ENCODE measurements at places on chromosomes 4 and X.
A peak's percentile ranks its signal among the peaks of the same experiment; 100 is the strongest.

- DNase-seq, result peak; percentile 7
These were observed 171.3 kb downstream of the BTC start for GRCh38 chr4:74623041-74623440.

DNA sequence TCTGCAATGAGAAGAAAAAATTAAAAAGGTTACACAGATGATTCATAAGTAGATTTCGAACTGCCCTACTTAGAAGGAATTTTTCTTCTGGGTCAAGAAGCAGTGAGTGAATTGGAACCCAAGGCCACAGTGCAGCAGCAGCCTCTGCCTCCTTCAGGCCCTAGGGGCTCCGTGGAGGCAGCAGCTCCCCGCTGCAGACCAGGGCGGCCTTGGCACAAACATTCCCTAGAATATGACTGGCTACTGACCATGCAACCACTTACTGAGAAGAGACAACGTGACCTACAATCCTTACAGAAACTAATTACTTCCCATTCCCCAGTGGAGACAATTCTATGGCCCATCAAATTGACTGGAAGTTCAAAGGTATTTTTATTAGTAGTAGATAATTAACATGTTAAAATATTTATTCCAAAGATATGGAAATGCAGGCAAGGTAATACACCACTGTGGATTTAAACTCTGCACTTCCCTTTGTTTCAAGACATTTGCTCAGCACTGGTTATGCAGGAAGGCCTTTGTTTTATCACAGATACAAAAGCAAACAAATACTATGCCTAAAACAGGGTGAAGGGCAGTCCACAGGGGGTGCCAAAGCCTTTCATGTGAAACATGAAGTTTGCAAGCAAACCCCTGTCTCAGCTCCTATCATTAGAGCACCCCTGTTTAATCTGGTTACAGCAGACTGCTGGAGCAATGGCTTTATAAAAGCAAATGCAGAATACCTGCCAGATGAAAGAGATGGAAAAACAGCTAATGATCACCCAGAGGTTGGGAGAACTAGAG lies 59.2 kb downstream of the PCDH19 start:
- no peak for DNase-seq

- DNase-seq, result no peak
These were observed 59.9 kb downstream of the UBQLN2 start for GRCh38 chrX:56623316-56623715.

DNA sequence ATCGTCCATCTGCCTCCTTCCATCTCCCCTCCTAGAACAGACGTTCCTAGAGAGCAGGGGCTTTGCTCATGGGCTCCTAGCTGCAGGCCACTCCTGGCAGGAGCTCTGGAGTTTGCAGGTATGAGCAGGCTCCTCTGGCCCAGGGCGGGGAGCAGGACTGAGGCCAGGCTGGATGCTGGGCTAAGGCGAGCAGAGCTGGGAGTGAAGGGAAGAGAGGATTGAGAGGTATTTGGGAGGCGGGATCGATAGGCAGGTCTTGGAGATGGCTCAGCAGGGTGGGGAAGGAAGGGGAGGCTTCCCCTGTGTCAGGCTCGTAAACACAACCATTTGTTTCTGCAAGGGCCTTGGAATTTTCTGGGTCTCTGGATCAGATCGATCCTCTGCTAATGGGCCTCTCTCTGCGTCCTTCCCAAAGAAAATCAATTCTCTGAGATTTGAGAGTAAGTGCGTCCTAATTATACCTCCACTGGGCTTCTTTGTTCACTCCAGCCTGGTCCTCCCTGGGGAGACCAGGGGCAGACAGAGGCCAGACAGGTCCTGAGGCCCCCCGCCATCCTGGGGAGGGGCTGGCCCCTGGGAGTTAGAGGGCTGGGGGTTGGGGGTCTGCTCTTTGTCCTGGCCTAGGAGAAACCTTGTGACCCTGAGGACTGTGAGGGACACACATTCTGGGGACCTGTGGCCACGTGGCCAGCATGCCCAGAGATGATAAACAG lies 94.8 kb upstream of the PSAPL1 start:
- DNase-seq, result no peak

- DNase-seq, result no peak
These were observed at the start of gene TCEAL7 for GRCh38 chrX:103329991-103330390. TCEAL7 (plus strand) TSS chrX:103330239; CDS start chrX:103331404, 1,165 bp downstream.

DNA sequence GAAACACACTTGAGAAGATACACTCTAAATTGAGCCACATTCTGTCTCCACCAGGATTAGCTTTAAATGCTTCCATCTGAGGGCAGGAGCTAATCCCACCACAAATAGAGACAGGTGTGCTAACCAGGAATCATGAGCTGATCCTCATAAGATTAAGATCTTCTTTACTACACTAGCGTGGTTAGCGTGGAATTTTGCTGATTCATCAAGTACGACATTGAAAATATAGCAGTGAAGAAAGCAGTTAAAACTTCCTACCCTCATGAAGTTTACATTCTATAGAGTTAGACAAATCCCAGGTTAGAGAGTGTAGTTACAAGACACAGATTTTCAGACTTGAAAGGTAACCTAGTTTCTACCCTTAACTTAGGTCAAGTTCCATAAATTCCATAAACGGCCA lies 5.3 kb upstream of the APELA start:
- no peak for DNase-seq

DNA sequence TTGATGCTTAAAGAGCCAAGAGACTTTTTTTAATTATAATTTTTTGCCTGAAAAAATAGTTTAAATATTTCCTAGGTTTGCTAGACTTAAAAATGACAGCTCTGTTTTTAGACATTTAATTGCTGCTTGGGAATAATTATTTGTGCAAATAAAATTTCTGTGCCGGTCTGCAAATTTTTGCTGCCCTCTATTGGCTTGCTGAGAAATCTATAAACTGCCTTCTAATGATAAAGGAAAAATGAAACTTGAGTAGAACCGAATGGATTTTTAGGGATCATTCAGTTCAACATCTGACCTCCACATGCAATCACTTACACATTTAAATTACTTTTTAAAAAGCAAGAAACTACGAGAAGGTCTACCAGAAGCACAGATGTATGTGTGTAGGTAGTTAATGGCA lies 434.0 kb downstream of the FAM133A start:
- no peak for DNase-seq

DNA sequence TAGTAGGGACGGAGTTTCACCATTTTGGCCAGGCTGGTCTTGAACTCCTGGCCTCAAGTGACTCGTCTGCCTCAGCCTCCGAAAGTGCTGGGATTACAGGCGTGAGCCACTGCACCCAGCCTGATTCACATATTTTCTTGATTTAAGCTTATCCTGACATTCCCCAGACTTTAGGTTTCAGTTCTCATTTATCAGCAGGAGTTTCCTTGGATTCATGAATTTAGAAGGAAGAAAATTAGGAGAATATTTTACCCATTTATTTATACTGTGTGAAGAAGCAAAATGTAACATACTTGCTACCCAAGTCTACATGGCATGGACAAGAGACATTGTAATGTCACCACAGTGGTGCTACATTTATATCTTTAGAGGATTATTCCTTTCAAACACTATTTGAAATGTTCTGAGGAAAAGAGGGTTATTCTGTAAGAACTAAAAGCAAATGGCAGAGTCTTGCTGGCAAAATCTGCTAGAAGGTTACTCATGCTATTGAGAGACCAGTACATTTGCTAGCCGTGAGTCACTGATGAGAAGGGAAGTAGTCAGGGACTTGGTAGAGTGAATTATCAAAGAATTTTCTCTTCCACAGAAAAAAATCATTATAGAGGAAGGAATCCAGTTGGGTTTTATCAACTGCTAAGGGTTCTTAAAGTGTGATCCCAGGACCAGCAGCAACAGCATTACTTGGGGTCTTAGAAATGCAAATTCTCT lies 26.1 kb upstream of the CFAP299 start:
- DNase-seq, result no peak

DNA sequence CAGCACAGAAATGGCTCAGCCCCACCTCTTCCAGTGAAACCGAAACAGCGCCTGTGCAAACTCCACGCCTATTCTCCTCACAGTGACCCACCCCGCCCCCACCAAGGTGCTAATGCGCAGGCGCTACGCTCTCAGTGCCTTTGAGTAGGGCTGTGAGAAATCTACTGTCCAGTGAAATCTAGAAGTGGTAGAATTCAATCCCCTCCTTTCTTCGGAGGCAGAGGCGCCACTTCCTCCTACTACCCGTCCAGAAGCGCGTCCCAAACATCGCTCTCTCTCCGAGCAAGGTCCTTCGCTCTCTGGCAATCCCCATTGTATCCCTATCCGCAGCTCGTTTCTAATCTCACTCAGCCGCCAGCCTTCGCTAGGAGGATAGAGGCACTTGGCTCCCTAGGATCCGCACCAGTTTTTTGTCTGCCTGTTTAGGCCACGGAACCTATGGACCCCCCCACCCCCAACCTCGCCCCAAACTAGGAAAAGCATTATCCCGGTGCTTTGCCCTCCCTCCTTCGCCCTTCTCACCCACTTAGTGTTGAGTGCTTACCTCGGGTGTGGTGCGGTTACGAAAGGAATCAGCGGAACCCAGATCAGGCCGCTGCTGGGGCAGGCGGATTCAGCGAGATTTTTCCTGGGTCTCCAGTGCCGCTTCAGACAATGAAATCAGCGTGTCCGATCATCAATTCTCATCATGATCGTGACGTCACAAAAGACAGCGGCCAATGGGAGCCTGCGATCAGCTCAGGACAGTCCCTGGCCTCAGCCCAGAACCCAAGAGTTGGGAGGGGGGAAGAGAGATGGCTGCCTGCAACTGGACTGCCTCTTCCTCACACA lies at the start of gene HDX:
Gene HDX, minus strand, starts transcription at position 656 of the 831 bp plus-strand sequence. CDS start 27,056 bp downstream, outside the sequence.
- DNase-seq, result peak; percentile 66

All from left renal cortex interstitium (tissue), 4 donors.